ENCODE measurements at places on chromosomes 1 and 21.

DNA sequence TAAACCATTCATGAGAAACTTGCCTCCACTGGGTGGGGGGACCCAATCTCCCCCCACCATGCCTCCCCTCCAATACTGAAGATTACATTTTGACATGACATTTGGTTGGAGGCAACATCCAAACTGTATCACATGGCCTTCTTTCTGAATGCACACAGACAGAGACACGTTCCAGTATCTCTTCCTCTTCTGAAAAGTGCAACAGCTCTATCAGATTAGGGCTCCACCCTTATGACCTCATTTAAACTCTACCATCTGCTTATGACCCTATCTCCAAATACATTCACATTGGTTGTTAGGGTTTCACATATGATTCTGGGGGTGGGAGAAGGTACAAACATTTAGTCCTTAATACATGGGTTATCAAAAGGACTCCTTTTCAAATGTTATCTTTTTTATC is 481.8 kb upstream of the NFIA start:
- no peak for DNase-seq

- DNase-seq: no peak
These were observed 72.2 kb upstream of the C1orf87 start for GRCh38 chr1:60145771-60146170.

DNA sequence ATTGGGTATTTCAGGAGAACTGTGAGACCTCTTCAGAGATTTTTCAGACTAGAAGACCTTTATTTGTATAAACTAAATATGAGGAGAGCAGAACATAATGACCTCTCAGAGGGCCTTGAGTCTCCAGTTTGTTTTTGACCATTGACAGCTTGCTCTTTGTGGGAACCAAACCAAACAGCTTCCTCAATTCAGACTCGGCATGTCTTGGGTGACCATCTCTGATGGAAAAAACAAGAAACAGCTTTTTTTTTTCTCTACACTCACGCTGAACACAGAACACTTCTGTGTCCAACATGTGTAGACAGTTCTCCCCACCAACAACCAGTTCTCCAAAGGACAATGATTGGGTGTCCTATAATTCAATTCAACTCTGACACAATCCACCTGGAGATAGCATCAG is 11.5 kb downstream of the ATP1A4 start:
- DNase-seq: no peak

- no peak for DNase-seq
These were observed 355.1 kb upstream of the RUNX1 start for GRCh38 chr21:35404247-35404646.

DNA sequence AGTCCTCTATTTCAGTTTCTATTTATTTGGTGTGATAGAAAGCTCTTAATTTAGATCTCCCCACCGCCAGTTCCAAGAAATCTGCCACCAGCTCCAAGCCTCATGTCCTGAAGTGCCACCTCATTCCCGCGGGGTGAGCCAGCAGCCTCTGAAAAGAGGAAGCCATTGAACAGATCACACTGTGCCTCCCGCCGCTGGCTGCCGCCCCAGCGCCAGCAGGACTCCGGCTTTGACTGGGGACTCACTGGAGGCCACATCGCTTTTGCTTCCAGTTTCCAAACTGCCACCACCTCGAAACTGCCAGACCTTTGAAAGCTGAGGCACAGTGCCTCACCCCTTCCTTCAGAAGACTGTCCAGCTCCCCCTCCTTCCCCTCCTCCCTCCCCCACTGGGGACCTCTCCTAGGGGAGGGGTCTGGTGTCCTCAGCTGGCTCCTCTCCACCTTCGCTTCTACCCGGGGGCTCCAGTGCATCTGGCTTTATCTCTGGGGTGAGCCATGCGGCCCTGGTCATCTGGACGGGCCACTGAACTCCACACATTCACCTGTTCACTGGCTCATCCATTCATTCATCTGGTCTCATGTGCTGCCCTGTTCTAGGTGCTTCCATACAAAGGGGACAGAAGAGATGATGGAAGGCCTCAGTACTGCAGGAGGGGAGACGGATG is 58.9 kb downstream of the VPS26C start:
- no peak for DNase-seq

DNA sequence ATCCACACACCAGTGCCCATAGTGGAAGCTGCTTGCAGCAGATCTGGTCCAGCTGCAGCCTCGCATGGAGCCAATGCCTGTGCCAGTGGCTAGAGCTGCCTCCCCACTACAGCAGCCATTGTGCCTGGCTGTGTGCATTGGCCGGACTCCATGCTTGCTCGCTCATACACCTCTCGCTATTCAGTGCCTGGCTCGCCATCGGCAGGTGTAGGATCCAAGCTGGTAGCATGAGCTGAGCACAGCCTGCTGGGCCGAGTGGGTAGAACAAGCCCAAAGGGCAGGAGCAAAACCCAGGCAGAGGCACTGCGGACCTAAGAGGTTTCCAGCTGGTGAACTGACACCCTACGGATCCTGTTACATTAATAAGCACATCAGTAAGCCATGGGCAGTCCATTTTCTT is 1184.1 kb downstream of the AMY1C start:
- DNase-seq: no peak

- no peak for DNase-seq
These were observed 37.5 kb upstream of the ARF1 start for GRCh38 chr1:228044961-228045360.

- DNase-seq: no peak
These were observed 31.7 kb downstream of the MAN1A2 start for GRCh38 chr1:117398957-117399356.

DNA sequence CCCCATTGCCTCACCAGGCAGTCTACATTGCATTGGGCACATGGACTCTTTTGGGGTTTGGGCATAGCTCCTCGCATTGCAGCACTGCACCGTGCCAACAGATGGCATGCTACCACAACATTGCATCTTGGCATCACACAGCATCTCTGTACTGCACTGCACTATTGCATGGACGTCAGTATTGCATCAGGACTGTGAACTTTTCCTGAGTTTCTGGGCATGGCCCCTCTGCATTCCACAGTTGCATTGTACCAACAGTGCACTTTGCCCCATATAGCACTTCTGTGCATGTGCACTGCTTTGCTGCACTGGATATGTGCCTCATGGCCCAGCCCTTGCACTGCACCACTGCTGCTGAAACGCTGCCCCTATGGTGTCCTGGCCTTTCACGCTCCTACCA is 9.6 kb downstream of the PTPRU start:
- DNase-seq: peak; percentile 12

DNA sequence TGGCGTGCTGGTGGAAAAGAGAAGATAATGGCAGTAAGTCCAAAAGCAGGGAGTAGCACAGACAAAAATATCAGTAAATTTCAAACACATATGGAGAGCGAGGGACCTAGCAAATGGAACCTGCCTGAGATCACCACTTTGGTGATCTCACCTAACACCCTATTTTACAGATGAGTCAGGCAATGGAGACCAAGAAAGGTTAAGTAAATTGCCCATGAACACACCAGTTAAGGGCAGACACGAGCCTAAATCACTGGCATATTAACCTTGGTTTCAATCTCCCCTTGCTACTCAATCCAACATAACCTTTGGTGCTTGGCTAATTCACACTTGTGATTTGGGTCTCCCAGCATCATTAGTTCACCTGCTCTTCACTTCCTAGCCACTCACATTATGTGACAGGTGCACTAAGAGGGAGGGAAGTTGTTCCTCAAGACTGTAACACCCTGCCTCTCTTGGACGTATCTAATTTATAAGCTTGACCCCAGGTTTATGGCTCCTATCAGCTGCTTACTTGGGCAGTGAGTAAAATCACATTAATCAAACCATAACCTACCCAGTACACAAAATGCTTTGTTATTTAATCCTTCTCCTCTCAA is 11.5 kb downstream of the ZNF697 start:
- no peak for DNase-seq

GRCh38 chr1:66311092-66311491 is 222.9 kb upstream of the SGIP1 start:
- DNase-seq: no peak

All from NCI-H1436 (cell line).